ENCODE measurements at places on chromosomes 13 and 19.

DNA sequence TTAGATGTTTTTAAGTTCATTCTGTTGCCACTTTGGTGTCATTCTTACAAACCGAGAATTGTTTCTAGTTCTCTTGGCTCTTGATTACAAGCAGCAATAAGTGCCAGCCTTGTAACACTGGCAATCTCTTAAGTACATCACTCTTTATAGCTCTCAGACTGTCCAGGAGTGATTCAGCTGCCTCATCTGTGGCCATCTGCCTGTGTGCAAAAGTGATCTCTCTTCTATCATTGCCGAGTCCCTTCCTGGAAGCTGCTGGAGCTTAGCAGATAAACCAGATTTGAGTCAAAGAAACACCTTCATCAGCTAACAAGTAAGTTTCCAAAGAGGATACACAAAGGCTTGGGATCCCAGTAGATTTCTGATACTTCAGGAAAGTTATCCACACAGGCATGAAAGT is 23.2 kb downstream of the STOML3 start:
- no peak for DNase-seq

- no peak for DNase-seq
Observed at GRCh38 chr19:1324806-1325567, 39.3 kb downstream of the EFNA2 start.

DNA sequence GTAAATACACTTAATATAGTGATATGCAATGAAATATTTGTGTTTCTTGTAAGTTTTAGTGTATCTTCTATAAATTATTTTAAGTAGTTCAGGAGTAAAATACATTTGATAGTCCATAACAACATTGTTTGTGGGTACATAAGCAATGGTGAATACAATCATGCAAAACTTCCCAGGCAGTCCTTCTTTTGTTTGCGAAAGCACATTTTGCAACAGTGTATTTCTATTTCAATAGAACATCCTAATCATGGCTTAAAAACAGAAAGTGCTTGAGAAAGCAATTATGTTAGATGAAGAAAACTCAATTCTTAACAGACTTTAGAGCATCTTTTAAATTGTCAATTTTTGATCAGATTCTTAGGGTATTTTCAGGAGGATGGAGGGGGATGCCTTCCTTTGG is 155.6 kb downstream of the POSTN start:
- no peak for DNase-seq

DNA sequence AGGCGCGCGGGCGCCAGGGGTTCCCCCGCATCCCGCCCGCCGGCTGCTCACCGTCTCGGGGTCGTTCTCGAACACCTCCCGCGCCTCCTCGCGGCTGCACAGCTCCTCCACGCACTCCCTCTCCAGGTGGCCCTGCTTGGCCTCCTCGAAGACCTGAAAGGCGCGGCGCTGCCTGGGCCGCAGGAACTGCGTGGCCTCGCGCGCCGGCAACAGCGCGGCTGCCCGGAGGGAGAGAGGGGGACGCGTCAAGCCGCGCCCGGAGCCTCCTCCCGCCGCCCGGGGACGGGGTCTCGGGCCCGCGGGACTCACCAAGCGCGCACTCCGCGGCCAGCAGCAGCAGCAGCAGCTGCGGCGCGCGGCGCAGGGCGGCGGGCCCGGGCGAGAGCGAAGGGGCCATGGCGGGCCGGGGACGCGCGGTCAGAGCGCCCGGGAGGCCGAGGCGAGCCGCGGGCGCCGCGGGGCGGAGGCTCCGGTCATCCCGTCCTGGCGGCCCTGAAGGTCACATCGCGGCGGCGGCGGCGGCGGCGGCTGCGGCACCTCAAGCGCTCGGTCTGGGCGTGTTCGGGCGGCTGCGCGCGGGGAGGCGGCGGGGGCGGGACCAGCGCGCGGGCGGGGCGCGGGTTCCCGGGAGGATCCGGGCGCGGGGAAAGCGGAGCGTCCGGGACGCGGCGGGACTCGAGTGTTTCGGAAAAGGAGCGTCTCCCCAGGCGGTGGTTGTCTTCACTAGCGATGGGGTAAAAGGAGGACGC is at the start of gene GAS6:
TSS of gene GAS6 (minus strand) at position 553 of the 749 bp plus-strand sequence. CDS start at position 397, 156 bp downstream.
- no peak for DNase-seq
